ENCODE measurements at places on chromosomes 13 and 19. TPM values are rescaled to one million over a fixed set of nuclear protein-coding genes. Genes with fewer than 3 reads are reported as not detected.

Gene GAS6
- total RNA-seq = 268 TPM

Gene TEX101
- total RNA-seq = not detected

Gene ZNF823
- total RNA-seq = 24.1 TPM

Gene CASP14
- total RNA-seq = not detected

GRCh38 chr13:63942372-63942771 is 2526.7 kb upstream of the PCDH20 start:
- H3K36me3 ChIP-seq = no peaks in the 10 kb centered on the region
- DNase-seq = no peak
- no peak overlapping the region for H3K27ac ChIP-seq
- no peak overlapping the region for H3K4me3 ChIP-seq

GRCh38 chr13:46553886-46554858 is 1.2 kb downstream of the LRCH1 start:
- peak; percentile 62 for DNase-seq
- peaks cover 7% of the 10 kb centered on the region for H3K4me1 ChIP-seq
- no peaks in the 10 kb centered on the region for H3K27me3 ChIP-seq

DNA sequence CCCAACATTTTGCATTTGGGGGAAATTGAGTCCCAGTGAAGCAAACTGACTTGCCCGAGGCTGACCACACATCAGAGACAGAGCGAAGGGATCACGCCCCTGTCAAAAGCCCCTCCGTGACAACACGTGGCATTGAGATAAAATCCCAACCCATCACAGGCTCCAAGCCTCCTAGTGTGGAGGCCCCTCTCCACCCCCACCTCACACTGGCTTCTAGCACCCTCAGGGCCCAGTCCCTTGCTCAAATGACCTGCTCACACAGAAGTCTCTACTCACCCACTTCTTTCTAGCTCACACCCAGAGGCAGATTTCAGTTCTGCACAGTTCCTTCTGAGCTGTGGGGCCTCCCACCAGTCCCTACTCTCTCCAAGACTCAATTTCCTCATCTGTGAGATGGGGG is 10.3 kb downstream of the HPN start:
- no peaks in the 10 kb centered on the region for H3K36me3 ChIP-seq
- H3K4me1 ChIP-seq = no peaks in the 10 kb centered on the region

DNA sequence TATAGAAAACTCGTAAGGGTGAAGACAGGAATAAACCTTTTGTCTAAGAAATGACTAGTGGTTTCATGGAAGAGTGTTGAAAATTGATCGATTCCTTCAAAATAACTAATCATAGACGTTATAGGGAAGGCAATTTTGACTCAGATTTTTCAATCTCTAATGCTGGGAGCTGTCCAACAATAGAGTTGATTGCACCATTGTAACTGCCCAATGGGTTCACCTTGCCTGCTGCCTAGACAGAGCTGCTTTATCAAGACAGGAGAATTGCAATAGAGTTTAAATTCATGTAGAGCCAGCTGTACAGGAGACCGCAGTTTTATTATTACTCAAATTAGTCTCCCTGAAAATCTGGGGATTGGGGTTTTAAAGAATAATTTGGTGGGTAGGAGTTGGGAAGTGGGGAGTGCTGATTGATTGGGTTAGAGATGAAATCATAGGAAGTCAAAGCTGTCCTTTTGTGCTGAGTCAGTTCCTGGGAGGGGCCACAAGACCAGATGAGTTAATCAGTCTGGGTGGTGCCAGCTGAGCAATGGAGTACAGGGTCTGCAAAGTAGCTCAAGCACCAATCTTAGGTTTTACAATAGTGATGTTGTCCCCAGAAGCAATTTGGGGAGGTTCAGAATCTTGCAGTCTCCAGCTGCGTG is 16.8 kb upstream of the ADGRE2 start:
- no peak for DNase-seq
- H3K27me3 ChIP-seq = no peaks in the 10 kb centered on the region
- H3K4me3 ChIP-seq = no peak overlapping the region
- no peak overlapping the region for H3K27ac ChIP-seq
- H3K36me3 ChIP-seq = no peaks in the 10 kb centered on the region
